ENCODE measurements at places on chromosomes 7 and 10.
A peak's percentile ranks its signal among the peaks of the same experiment; 100 is the strongest.

DNA sequence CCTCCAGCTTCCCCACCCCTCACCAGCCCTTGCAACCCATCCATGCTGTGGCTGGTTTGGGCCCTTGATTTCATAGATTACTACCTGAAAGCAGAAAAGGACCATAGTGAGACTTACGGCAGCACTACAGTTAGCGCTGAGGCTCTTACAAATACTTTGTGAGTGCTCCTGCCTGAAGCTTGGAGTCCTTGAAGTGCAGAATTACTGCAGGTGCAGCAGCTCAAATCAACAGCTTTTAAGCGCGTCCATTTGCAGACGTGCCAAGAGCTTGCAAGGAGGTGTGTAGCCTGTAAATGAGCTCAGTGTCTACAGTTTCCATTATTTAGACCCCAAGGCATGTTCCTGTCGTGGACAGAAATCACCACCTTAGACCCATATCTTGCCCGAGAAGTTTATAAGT, 103.0 kb downstream of the CELF2 start:
- no peak for DNase-seq

GRCh38 chr7:120842121-120842621, 15.8 kb downstream of the TSPAN12 start:
- DNase-seq: no peak

- no peak for DNase-seq
Observed at GRCh38 chr7:28512668-28513440, 100.5 kb downstream of the CREB5 start.

- peak; percentile 53 for DNase-seq
Observed at GRCh38 chr7:55348502-55348901, 16.6 kb upstream of the LANCL2 start.

- no peak for DNase-seq
Observed at GRCh38 chr7:37826825-37827224, 21.6 kb upstream of the NME8 start.

DNA sequence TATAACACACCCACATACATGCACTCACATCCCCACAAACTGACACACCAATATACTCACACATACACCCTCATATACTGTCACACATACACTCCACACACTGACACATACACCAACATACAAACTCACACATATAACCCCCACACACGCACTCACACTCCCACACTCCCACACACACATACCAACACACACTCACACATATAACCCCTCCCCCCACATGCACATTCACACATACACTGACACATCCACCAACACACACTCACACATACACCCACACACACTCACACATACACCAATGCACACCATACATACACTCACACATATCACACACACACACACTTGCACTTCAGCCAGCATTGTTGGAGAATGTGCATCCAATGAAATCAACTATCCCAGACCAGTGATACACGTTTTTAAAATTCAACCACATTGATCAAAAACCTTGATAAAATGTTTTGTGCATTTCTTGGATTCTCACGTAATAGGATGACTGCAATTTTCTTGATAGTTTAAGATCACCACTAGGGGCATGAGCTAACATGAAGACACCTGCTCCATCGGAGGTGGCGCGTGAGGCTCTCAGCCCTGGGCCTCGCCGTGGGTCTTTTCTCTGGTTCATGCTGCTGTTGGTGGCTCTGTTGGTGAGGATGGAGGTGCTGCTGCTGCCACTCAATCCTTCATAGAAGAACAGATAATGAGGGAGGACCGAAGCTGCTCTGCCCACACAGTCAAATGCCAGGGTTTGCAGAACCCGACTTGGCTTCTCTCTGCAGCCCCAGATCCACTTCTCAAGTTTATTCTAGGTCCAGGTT, 32.1 kb upstream of the CHST15 start:
- DNase-seq: no peak

DNA sequence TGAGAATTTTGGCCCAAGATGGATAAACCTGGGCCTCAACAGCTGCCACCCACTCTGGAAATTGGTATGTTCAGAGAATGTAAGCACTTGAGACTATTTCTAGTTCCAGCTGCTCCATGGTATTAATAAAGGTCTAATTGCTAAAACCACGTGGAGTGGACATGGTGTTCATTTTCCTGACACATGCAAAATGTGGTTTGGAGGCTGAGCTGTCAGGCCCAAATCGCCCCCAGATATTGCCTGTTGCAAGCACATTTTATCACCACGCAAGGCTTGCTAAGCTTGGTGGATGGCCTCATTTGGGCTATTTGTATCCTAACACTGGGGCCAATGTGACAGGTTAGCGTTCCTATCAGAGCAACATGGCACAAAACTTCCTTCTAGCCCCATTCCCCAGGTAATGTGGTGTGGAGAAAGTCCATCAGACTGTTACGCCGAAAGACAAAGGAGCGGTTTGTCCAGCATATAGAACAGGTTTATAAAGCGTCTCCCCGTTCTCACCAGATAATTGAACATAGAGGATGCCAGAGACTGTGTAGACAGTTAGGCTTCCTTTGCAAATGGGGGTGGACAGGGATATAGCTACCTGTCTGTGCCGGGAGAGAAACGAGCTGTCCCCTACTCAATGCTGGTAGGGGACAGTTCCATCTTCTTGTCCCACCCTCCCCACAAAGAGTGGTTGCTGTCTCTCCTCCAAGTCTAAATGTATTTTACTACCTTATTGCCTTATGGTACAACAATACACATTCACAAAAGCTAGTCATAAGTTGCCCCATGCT, 78.0 kb upstream of the ANKRD1 start:
- peak; percentile 1 for DNase-seq

- no peak for DNase-seq
Observed at GRCh38 chr10:46527241-46527811, 29.1 kb downstream of the GPRIN2 start.

DNA sequence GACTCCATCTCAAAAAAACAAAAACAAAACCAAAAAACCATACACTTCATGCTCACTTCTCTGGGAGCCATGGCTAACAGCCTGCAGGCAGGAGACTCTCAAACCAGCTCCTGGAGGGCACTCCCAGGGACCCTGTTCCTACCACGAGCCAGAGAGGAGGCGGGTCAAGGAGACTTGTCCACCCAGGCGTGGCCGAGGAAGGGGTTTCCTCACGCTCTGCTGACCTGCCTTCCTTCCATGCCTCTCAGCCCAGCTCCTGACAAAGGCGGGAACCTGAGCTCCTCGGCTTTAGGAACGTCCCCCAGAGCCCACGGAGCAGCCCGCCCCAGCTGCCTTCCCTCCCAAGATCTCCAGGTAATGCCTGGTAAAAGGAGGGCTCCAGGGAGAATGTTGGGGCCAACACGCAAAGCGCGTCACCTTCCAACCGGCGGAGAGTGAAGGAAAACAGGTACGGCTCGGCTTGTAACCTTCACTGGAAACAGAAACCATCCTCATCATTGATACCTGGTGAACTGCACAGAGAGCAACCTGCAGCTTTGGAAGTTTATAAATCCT, 9.5 kb downstream of the GPR146 start:
- DNase-seq: no peak

DNA sequence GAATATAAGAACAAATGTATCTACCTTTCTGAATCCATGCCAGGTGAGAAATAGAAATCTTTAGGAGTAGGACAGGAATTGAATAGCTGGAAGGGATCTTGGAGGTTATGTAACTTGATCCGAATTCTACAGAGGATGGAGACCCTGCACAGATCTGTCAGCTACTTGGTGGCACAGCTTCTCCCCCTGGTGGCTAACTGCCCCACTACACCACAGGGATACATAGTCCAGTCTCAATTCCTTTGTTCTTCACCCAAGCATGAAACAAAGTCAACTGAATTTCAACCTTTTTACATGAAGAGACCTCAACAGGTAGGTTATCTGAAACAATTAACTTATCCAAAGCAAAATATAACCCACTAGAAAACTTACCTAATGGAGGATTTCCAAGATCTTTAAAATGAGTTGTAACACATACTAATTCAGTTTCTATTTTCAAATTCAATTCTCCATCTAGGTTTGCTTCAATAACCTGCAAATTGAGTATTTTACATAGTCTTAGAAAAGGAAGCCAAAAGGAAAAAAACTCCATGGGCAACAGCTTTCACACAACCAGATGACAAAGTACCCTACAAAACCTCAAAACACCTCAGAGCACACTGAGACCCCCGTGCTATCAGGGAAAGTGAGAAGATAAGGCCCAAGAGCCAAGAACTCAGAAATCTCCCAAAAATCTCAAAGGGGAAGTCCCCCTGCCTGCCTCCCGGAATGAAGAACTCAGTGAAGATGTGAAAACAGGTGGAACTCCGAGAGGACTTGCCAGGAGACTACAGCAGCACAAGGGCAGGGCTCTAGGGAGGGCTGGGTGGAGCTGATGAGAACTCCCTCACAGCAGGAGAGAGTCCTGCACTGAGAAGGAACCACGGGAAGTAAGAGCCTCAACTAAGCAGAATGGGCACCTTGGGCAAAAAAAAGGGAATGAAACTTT, 10.3 kb downstream of the HUS1 start:
- peak; percentile 67 for DNase-seq

- DNase-seq: no peak
Observed at GRCh38 chr7:92641921-92642511, 51.8 kb upstream of the FAM133B start.

- DNase-seq: no peak
Observed at GRCh38 chr7:134453518-134453917, 5.4 kb downstream of the AKR1B1 start.

DNA sequence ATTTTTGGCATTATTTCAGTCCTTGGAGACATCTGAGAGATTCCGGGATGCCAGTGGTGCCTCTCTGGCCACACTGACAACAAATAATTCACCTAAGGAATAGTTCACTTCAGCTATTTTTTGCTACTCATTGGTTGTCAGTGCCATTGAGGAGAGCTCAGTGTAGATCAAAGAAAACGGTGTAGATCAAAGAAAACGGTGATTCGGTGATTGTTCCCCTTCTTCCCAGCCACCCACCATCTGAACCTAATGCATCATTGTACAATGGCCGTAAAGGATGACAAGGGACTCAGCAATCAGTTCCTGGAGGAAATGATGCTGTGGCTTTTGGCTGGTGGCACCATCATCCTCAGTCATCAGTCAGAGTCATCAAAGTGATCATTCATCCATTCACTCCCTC, 80.6 kb downstream of the PTPRZ1 start:
- DNase-seq: no peak

- DNase-seq: no peak
Observed at GRCh38 chr7:89027781-89028180, 232.2 kb upstream of the TEX47 start.

DNA sequence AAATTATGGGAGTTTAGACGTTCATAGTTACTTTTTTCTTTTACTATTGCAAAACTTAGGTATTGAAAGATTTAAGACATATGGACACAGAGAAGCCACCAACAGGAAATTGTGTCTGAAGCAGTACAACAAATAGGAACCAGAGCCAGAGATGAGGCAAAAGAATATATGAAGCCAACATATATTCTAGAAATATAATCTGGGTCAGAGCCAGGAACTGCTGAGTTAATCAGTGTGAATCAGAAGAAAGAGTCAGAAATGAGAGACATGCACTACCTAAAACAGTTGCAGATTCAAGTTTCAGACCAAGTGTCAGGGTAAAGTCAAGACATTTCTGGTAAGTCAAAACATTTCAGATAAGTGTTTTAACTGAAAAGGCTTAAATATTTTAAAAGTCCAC, 67.7 kb downstream of the DGKB start:
- no peak for DNase-seq

GRCh38 chr7:142348921-142349405, 91.1 kb upstream of the PRSS58 start:
- no peak for DNase-seq

- DNase-seq: peak; percentile 7
Observed at GRCh38 chr7:124085179-124085578, 52.3 kb upstream of the TMEM229A start.

DNA sequence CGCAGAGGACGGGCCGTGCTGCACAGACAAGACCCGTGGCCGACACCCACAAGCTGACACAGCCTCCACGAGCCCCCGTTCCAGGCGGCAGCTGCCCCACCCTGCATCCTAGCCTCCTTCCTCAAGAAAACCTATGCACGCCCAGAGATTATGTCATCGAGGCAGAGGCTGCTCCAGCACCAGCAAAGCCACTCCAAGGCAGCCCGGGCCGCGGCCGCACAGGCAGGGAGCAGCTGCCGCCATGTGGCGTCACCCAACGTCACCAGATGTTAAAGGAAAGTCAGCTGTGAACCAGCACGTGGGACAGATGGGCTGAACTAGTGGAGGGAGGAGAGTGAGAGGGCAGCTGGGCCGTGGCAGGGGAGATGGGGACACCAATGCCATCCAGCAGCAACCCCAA, 59.8 kb downstream of the STK32C start:
- peak; percentile 73 for DNase-seq

- DNase-seq: no peak
Observed at GRCh38 chr10:108410236-108410635, 1245.7 kb upstream of the SORCS1 start.

DNA sequence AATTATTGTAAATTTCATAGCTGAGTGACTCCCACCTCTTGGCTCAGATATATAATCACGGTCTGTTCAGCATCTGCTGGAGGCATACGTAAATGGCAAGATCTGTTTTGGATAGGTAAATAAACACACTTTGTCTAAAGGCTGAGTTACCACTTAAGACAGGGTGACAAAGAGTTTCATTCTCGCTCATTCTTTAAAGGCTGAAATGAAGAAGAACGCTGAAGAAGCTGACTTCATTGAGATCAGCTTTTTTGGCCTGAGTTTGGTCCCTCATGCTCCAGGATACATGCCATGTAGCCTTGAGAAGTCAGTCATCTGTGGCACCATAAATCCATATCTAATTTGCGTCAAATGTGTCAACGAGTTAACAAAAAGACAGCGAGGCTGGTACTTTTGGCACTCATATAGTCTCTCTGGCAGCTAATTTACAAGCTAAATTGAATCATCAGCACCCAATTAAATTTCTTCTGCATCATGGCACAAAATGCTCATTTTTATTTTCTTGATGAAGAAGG, 309.9 kb downstream of the GPAM start:
- no peak for DNase-seq

DNA sequence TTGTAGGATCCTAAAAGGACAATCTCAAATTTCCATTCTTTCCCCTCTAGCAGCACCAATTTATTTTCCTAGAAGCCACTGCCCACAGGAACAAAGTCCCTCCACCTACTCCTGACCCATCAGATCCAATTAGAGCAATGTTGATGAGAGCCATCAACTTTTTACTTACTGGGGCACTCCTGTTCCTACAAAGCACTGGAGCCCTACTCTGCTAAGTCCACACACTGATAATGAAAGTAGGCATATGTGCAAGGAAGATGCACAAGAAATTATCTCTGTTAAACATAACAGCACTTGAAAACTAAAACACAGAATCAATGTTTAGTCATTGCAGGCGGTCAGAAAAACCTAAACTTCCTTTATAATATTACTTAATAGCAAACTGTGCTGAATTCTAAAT, 3.6 kb downstream of the HERPUD2 start:
- no peak for DNase-seq

Measured in NCI-H524 (cell line).